ENCODE measurements at places on chromosomes 11 and 22. TPM values are rescaled to one million over a fixed set of nuclear protein-coding genes. Genes with fewer than 3 reads are reported as not detected.
A peak's percentile ranks its signal among the peaks of the same experiment; 100 is the strongest.

DNA sequence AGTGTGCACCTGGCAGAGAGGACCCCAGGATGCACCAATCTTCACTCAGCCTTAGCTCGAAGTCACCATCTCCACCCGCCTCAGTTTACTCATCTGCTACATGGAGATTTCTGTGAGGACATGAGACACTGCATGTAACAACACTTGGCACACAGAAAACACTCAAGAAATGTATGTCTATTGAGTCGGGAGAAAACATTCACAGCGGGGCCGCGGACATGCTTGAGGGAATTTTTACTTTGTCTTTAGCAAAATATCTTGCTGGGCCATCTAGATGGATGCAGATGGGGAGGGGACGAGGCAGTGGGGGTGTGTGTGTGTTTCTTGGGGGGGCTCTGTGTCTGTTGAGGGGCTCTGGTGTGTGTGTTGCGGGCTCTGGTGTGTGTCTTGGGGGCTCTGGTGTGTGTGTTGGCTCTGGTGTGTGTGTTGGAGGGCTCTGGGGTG lies 28.4 kb upstream of the RFPL3 start:
- peak; percentile 55 for DNase-seq

DNA sequence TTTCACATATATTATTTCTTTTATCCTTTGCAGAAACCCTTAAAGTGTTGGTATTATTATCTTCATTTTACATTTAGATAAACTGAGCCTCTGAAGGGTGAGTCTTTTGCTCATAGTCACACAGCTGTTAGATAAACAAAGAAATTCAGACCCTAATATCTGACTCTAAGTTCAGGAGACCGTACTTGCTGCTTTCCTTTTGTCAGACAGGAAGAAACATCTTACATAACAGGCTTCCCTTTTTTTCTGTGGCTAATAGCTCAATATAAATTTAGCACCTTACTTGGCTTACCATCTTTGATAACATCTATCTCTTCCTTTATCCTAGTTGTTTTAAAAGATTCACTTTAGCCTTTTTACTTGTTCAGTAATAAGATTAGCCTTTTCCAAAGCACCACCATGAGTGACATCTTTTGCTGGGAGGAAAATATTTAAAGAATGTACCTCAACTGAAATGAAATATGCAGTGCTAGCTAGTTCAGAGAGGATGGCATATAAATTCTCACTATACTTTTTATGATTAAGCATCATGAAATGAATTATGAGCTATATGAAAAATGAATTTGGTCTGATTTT lies 128.6 kb downstream of the WNT11 start:
- DNase-seq: no peak

DNA sequence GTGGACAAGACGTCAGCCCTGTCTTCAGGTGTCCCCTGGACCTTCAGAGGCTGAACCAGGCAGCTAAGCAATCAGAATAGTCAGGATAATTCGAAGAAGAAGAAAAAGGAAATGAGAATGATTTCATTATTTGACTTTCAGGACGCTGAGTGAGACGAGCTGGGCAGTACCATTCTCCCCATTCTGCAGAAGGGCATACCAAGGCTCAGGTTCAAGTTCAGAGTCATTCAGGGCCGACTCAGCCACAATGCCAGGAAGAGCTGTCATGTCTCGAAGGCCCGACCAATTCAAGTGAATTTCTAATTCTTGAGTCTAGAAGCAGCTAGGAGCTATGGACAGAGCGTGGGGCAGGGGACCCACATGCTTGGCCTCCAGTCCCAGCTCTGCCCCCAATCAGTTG lies 33.8 kb upstream of the CD82 start:
- no peak for DNase-seq

GRCh38 chr11:122170815-122171475 lies 54.9 kb upstream of the BLID start:
- DNase-seq: no peak

DNA sequence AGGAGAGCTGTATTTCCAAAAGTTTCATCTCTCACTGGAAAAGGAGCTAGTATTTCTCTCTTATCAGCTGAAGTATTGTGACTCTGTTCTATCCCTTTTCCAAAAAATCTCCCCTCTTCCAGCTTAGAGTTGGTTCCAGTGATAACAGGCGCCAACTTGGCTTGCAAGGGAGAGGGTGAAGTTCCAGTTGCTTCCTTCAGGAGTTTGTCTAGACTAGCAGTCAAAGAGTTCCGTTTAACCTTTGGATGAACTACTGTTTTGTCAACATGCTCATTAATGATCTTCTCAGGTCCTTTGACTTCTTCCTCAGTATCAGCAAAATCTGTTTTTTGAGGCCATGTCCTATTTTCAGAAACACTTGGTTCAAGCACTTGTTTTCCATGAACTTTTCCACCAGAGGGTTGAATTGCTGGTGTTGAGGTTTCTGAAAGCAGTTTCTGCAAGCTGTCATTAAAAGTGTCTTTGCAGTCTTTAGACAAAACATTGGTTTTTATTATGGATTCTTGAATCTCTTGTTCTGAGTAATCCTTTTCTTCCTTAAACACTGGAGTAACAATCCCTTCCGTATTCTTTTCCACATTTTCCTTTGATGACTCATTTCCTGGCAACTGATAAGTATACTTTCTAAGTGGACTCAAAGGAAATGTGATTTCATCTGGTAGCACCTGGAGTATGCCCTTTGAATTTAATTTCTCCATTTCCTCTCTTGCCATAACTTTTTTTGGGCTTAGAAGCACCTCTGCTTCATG lies 39.7 kb upstream of the CCDC89 start:
- DNase-seq: no peak

GRCh38 chr11:1193326-1194230 lies 29.3 kb upstream of the MUC5B start:
- DNase-seq: peak; percentile 74

- DNase-seq: no peak
These were observed 8.6 kb upstream of the APOBEC3B start for GRCh38 chr22:38973289-38974169.

- DNase-seq: no peak
These were observed 47.1 kb downstream of the EHF start for GRCh38 chr11:34667810-34668582.

- no peak for DNase-seq
These were observed 39.1 kb downstream of the MACROD1 start for GRCh38 chr11:64126796-64127195.

- DNase-seq: no peak
These were observed 563 bp upstream of the ENDOD1 start for GRCh38 chr11:95088946-95089619.

DNA sequence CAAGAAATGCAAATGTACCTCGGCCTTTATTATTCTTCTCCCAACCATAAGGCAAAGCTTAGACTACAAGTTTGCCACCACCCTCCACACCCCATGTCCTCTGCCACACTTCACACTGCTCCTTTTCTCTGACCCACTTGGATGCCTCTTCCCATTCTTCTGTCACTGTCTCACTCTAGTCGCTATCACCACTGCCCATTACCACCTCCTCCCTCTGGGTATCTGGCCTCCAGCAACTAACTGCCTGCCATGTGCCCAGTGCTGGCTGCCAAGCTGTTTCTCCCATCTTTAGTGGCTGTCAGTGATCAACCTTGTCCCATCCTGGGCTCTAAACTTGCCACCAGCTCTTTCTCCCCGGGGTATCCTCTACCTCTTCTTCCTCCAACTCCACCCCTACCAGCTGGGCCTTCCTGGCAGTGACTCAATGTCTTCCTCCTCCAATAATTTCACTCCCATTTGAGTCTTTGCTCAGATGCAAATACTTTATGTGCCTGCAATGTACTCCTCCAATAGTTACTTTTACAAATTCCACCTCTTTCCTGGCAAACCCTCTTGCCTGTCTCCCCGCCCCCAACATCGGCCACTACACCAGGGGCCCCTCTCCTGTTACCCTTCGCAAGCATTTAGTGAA lies 20.1 kb upstream of the KDM2A start:
- no peak for DNase-seq

GRCh38 chr11:45652781-45653180 lies 12.6 kb downstream of the CHST1 start:
- DNase-seq: peak; percentile 80

- no peak for DNase-seq
These were observed 3.8 kb downstream of the PRG3 start for GRCh38 chr11:57377107-57377506.

DNA sequence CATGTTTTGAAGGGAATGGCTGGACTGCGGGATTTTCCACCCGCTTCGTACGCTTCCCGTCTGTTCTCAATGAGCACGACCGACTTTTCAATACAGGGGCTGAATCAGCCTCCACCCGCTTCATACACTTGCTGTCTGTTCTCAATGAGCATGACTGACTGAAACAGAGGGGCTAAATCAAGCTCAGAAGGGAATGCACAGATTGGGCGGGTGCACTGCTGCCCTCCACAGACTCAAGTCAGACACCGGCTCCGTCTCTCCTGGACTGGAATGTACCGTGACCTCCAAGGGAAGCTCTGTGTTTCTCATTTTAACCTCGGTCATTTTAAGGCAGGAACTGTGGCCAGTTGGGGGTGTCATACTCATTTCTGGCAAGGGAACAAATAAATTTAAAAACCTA lies 48.5 kb downstream of the BRD1 start:
- no peak for DNase-seq

DNA sequence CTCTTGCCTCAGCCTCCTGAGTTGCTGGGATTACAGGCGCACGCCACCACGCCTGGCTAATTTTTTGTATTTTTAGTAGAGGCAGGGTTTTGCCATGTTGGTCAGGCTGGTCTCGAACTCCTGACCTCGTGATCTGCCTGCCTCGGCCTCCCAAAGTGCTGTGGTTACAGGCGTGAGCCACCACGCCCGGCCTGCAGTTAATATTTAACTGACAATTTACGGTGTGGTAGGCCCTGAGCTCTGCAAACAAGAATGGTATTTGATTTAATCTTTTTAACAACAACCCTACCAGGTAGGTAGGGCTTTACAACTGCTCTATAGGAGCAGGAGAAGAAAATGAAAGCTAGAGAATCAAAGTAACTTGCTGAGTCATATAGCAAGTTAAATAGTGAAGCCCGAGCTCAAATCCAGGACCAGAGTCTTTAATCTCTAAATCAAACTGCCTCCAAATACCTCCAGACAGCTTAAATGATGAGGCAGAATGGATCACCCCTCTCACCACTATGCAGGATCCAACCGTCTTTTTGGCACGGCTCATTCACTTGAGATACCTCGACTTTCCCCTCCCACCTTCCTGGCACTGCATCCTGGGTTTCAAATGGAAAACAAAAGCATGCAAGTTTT lies 9.4 kb downstream of the UEVLD start:
- DNase-seq: no peak

DNA sequence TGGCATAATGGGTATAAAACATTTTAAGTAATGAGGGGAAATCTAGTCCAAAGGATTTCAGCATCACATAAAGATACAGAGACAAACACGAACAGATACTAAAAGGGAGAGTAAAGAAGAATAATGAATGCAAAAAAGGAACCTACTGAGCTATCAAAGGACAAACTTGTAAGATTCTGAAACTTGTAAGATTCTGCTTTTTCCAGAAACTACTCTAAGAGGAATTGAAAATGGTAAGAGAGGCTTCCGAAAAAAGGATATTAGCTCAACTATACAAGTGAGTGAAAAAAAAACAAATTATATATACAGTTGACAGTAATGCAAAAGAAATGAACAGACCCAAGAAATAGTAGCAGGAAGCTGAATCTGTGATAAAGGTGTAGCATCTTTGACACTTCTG lies 37.7 kb downstream of the POLD3 start:
- DNase-seq: no peak

UBQLNL gene
- 1.6 TPM for polyA plus RNA-seq

VEGFB gene
- 191 TPM for polyA plus RNA-seq

CRYBB2 gene
- polyA plus RNA-seq: 2.8 TPM

PNPLA3 gene
- polyA plus RNA-seq: not detected

NCAPD3 gene
- 3.9 TPM for polyA plus RNA-seq

SFI1 gene
- 17.5 TPM for polyA plus RNA-seq

MMP13 gene
- polyA plus RNA-seq: 0.05 TPM

MAP4K2 gene
- polyA plus RNA-seq: 29.6 TPM

GRK3 gene
- polyA plus RNA-seq: 2.8 TPM
